Stomach (tissue), 19 donors: ENCODE measurements at places on chromosomes 7 and 10. TPM values are rescaled to one million over a fixed set of nuclear protein-coding genes. Genes with fewer than 3 reads are reported as not detected.

DNA sequence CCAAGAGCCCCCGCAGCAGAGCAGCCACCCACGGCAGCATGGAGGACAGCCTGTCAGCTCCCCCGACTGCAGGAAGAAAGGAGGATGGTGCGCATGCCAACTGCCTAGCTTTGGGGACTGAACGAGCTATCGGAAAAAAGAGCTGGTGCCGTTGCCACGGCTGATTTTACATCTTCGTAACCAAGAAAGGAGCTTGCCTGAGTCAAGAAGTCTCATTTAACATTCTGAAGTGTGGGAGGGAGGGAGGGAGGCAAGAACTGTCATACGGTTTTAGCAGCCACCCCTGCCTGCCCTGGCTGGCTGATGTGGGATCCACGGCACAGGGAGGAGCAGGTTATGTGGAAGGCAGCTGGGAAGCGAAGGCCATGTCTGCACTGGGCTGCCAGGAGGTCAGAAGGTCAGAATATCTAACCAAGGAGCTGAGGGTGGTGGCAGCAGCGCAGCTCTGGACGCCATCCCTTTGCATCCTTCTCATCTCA is 74.7 kb upstream of the CAMK2B start:
- no peaks in the 10 kb centered on the region for H3K27me3 ChIP-seq
- peaks cover 21% of the 10 kb centered on the region for H3K36me3 ChIP-seq
- H3K4me1 ChIP-seq: no peaks in the 10 kb centered on the region
- H3K27ac ChIP-seq: no peak overlapping the region
- no peak overlapping the region for H3K4me3 ChIP-seq

- H3K36me3 ChIP-seq: no peaks in the 10 kb centered on the region
- no peak overlapping the region for H3K4me3 ChIP-seq
- DNase-seq: no peak
- H3K4me1 ChIP-seq: peaks cover 45% of the 10 kb centered on the region
Observed at GRCh38 chr10:132446195-132446581, 49.2 kb downstream of the PWWP2B start.

GRCh38 chr7:140624392-140625191 is 16.0 kb downstream of the DENND2A start:
- DNase-seq: no peak

DNA sequence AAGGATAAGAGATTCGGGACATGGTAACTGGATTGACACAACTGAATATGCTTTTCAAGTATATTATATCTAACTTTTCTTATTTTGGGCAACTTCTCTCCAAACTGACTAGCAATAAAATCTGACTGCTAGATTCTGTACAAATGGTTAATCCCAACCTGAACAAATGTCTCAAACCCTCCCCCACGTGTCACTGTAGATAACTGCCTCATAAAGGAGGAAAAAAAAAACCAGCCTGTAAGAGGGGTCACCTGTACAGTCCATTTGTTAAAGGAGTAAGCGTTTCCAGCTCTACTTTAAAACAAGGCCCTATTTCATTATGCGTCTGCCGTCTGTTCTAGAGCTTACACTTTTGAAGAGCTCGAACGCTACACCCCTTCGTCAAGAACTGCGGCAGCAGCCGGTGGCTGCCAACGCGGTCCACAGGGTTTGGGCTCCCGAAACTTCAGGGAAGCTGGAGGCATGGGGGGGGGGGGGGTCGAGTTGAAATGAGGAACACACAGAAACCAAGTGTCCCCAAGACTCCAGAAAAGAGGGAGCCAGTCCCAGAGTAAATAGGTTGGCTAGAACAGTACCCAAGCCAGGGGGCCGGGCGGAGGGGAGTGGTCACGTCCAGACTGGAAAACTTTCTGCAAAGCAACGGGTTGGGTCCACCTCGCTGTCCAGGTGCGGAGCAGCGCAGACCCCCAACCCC is 492 bp downstream of the COG5 start:
- peak overlapping the region; percentile 65 for H3K4me3 ChIP-seq
- H3K27me3 ChIP-seq: no peaks in the 10 kb centered on the region
- peak; percentile 62 for DNase-seq
- H3K27ac ChIP-seq: peak overlapping the region; percentile 96
- peaks cover 28% of the 10 kb centered on the region for H3K4me1 ChIP-seq
- no peaks in the 10 kb centered on the region for H3K36me3 ChIP-seq

GRCh38 chr10:75487755-75488125 is 56.3 kb downstream of the LRMDA start:
- H3K27ac ChIP-seq: no peak overlapping the region
- no peaks in the 10 kb centered on the region for H3K27me3 ChIP-seq
- DNase-seq: no peak
- no peak overlapping the region for H3K4me3 ChIP-seq
- no peaks in the 10 kb centered on the region for H3K4me1 ChIP-seq
- H3K36me3 ChIP-seq: no peaks in the 10 kb centered on the region

- no peak for DNase-seq
- H3K4me1 ChIP-seq: peaks cover 10% of the 10 kb centered on the region
- no peak overlapping the region for H3K4me3 ChIP-seq
- H3K36me3 ChIP-seq: peaks cover 7% of the 10 kb centered on the region
Observed at GRCh38 chr10:86840498-86840897, 84.1 kb downstream of the BMPR1A start.

GRCh38 chr10:22742678-22743077 is 28.3 kb upstream of the PIP4K2A start:
- peaks cover 12% of the 10 kb centered on the region for H3K4me1 ChIP-seq
- no peak overlapping the region for H3K27ac ChIP-seq
- H3K36me3 ChIP-seq: no peaks in the 10 kb centered on the region
- H3K27me3 ChIP-seq: no peaks in the 10 kb centered on the region

Gene PLCE1
- 25.5 TPM for total RNA-seq

Gene MYH16
- total RNA-seq: not detected

Gene SLC37A3
- 91.1 TPM for total RNA-seq

Gene KLLN
- not detected for total RNA-seq

Gene RAB19
- total RNA-seq: 4.6 TPM

Gene CHN2
- total RNA-seq: 47.8 TPM
